ENCODE measurements at places on chromosomes 4 and X.

GRCh38 chr4:69038582-69038981 lies 57.7 kb upstream of the UGT2B7 start:
- DNase-seq = no peak

GRCh38 chr4:53365121-53365485 lies 758 bp downstream of the SCFD2 start:
- no peak for DNase-seq

- no peak for DNase-seq
These were observed 48.5 kb downstream of the SLC9A7 start for GRCh38 chrX:46710425-46710824.

DNA sequence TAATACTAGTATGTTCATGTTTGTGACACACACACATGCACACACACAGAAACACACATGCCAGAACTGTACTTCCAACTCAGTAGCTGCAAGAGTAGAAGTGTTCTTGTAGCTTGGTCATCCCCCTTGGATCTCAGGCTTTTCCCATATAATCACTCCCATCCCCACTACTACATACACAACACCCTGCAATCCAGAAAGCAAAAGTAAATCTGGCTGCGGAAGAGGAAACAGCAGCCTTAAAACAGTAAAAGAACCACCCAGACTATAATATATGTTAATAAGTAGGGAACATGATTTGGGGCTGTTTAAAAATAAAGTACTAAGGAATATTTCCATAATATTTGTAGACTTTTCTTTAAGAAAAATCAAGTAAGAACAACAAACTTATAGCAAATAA lies 103.2 kb downstream of the AMMECR1 start:
- DNase-seq = no peak

GRCh38 chrX:105260291-105261043 lies 40.0 kb upstream of the TEX13A start:
- DNase-seq = no peak

GRCh38 chr4:182829196-182829595 lies 88.0 kb downstream of the DCTD start:
- no peak for DNase-seq

DNA sequence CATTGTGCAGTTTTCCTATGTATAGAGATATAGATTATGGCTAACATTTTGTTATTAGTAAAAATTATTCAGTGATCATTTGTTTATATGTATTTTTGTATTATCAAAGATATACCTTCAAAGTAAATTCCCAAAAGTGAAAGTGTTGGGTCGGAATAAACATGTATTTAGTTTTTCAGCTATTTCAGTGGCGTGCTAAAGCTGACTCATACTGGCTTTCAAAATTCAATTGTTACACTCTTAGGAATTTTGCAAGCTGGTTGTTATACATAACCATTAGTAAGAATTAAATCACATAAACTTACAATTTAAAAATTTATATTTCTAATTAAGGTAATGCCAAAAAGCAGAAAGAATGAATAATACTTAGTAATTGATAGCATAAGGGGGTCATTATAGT lies 288.4 kb upstream of the NRK start:
- DNase-seq = no peak

DNA sequence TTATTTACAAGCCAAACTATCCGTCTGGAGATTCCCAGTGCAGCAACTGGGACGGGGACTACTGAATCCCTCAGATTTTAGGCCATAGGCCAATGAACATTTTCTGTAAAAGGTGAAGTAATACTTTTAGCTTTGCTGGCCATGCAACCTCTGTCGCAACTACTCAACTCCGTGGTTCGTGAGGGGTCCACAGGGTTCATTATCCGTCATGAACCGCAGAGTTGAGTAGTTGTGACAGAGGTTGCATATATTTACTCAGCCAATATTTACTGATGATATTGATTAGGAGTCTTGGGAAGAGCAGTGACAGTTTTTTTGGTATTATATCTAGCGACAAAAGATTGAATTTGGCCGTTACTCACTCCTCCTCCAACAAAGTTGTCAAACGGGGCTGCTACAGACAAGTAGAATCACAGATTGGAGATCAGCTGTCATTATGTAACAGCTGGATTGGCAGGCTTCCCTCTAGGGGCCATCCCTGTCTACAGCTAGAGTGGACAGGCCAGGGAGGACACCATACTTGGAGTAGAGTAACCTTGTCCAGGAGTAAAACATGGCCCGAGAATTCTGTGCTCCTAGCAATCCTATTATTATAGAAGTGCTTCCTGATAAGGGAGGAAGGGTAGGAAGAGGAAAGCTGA lies 37.2 kb upstream of the CD38 start:
- no peak for DNase-seq

DNA sequence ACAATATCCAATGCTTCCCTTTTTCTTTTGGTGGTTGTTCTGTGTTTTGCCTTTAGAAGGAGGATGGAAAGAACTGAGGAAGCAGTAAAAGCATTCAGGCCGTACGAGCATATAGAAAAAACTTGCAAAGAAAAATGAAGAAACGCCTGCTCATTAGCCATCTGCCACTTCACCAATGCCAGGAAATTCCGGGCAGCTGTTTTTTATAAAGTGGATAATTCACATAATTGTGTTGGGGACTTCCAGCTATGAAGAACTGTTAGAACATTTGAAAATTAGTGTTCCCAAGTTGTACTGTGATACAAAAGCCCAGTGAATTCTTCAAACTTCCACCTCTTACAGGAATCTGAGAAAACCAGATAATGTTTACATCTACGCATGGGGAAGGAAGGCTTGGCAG lies 11.7 kb downstream of the RELL1 start:
- DNase-seq = no peak

GRCh38 chr4:40804598-40804997 lies 54.8 kb downstream of the NSUN7 start:
- DNase-seq = no peak

DNA sequence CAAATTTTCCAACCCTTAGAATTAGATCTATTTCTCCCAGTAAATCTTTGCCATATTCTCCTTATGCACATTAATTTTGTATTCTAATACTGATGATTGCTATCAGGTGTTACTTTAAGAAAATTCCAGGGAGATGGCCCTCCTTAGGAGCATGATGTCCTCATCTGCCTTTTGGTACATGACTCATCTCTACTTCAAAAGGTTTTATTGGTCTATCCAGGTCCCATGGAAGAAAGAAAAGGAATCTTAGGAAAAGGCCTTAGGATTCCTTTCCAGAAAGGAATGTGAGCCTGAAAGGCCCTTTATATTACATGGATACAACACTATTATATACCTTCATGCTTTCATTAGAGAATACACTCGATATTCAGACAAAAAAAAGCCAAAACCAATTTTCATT lies 968.2 kb downstream of the STIM2 start:
- no peak for DNase-seq

GRCh38 chr4:152824561-152824960 lies 44.8 kb downstream of the ARFIP1 start:
- no peak for DNase-seq

GRCh38 chr4:38163216-38164006 lies 203.2 kb downstream of the PTTG2 start:
- no peak for DNase-seq

DNA sequence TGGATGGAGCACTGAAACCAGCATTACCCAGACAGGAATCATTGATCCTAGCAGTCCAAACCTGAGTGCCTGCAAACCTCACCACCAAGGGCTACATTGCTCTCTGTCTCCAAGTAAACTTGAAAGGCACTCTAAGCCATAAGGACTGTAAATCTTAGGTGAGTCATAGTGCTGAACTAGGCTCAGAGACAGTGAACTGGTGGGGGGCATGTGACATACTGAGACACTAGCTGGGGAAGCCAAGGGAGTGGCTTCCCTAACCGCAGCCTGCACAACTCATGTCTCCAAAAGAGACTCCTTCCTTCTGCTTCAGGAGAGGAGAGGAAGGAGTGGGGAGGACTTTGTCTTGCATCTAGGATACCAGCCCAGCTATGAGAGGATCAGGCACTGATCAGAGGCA lies 235.5 kb upstream of the ACTRT1 start:
- DNase-seq = no peak

DNA sequence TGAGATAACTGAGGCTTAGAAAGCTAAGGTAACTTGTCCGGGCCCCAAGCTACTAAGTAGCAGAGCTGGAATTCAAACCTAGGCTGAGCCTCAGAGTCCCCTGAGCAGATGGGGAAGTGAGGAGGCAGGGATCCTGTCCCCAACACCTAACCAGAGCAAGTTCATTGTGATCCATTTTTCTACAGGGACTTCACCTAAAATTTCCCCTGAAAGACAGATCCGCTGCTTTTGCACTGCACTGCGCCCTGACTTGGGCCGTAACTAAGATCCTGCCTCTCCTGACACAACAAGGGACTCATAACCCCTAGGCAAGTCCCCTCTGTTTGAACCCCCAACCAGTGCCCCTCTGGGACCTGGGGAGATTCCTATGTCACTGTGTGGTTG lies 25.6 kb upstream of the MTM1 start:
- DNase-seq = no peak

- DNase-seq = no peak
These were observed 24.2 kb downstream of the IQSEC2 start for GRCh38 chrX:53257166-53257565.

GRCh38 chrX:102714994-102715393 lies 2.7 kb downstream of the GPRASP2 start:
- DNase-seq = no peak

GRCh38 chr4:147020456-147020855 lies 74.8 kb upstream of the TTC29 start:
- no peak for DNase-seq

GRCh38 chrX:19981947-19982346 lies 8.9 kb downstream of the BCLAF3 start:
- DNase-seq = no peak

GRCh38 chrX:129549124-129549523 lies 9.1 kb downstream of the OCRL start:
- DNase-seq = no peak

DNA sequence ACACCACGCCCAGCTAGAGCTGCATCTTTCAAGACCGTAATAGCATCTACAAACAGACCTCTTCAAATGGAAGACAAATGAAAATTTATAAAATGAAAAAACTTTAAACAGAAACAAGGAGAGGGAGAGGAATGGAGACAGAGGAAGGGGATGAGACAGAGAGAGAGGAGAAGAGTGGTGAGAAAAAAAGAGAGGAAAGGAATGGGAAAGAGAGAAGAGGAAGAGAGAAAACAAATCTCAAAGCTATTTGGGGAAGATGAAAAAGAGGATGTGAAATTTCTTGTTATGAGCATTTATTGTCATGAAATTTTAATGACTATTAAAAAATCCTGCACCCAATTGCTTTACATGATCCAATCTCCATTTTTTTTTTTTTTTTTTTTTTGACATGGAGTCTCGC lies 726.9 kb downstream of the GRID2 start:
- no peak for DNase-seq

DNA sequence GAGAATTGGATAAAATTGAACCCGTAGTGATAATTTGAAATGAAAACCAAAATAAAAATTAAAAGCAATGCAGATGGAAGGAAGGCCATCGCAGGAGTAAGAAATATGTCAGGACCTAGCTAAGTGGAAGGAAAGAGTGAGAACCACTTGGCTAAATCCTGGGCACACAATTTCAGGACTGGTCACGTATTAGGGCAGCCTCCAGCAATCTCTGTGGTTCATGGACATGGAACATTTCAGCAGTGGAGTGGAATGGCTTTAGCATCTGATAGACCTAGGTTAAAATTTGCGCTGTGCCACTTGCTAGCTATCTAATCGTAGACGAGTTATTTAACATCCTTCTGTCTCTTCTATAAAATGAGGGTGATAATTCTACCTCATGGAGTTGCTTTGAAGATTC lies 71.1 kb downstream of the DCK start:
- DNase-seq = no peak

DNA sequence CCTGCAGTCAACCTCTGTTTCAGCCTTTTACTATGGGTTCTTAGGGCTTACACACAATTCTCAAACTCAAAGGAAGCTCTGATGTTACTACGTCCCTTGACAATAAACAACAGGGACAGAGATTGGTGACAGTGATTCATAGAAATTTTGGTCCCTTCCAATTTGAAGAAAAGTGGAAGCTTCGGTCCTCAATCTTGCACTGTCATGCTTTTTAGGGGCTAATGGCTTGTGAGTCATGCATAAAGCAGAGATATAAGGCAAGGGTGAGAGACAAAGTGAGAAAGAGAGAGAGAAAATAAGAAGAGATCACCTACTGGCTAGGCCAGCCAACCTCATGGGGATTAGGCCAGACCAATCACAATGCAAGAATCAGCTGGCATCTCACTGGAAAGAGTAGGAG lies 63.2 kb upstream of the STARD8 start:
- no peak for DNase-seq

GRCh38 chr4:108163351-108163750 lies 5.4 kb downstream of the LEF1 start:
- no peak for DNase-seq

DNA sequence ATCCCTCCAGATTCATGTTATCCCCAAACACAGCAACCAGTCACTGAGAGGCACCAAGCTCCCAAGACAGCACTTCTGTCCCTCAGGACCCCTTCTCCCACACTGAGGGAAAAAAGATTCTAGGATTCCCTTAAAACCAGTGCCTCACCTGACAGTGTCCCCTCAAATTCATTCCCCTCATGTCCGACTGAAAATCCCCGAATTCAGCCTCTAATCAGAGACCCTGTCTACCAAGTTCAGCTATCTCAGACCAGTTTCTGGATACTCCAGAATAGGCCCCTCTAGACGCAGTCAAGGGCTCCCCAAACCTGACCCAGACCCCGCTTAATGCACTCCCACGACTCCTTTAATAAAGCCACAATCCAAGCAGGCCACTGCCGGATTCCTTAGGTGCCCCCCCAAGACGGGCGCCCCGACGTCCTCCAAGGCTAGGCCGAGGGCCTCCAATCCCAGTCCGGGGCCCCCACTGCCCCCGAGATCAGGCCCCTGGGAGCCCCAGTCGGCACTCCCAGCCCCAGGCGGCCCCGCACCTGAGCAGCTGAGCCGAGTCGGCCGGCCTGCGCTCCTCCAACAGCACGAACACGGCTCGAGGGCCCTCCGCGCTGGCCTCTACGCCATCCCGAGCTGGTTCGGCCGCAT lies 457 bp downstream of the TFE3 start:
- no peak for DNase-seq

DNA sequence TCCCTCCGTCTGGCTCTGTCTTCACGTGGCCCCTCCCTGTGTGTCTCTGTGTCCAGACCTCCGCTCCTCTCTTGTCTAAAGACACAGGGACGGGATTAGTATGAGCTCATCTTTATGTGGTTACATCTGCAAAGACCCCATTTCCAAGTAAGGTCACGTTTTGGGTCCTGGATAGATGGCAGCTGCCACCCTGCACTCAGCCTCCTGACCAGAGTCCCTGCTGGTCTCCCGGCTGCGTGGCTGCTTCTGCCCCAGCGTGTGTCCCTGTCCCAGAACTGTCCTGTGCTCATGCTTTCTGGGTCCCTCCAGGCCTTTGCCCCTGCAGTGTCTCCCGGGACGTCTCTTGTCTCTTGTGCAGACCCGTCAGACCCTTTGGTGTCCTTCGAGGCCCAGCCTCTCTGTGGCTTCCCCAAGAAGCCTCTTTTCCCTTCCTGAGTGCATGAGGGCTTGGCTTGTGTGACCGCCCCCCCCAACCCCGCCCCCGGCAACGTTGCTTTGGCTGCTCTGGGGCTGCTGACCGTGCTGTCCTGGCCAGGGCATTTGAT lies 107.3 kb downstream of the PSAPL1 start:
- no peak for DNase-seq

Measured in activated effector memory CD4-positive, alpha-beta T cell treated with Interleukin-2 at 50 U/mL for 16 hours (primary cell).